ENCODE measurements at places on chromosomes 2 and 18.

GRCh38 chr2:215358312-215358845 lies 46.5 kb downstream of the ATIC start:
- no peak for DNase-seq

DNA sequence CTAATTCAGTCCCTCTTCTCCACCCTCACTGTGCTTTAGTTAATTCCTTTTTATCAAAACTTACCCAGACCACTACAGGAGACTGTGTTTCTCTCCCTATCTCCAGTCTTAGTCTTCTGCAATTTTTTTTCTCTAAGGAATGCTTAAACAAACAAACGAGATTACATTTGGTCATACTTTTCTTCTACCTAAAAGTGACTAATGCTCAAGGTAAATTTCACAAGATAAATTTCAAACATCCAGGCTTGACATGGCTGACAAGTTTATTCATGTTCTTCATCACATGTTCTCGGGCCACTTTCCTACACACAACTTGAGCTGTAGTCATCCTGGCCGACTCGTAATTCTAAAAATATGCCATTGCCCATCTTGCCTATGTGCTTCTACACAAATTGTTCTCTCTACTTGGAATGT lies 23.2 kb upstream of the ACSL3 start:
- no peak for DNase-seq

- peak; percentile 89 for DNase-seq
These were observed 267.9 kb upstream of the TNP1 start for GRCh38 chr2:217127744-217128143.

DNA sequence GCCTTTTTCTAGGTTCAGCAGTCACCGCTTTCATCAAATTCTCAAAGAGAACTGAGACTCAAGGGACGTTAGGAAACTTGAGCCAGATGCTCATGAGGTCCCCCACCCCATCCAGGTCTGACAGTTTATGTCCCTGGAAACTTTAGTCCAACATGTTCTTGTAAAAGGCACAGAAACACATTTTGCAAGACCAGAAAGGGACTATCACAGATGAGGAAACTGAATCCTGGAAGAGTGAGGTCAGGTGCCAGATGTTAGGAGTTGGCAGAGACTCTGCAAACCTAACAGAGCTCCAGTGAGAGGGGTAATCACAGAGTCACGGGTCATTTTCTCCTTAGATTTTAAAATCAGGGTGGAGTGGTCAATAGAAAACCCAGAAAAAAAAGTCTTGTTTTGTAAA lies 76.6 kb downstream of the RDH14 start:
- no peak for DNase-seq

GRCh38 chr2:189372688-189373257 lies 68.5 kb upstream of the WDR75 start:
- no peak for DNase-seq

DNA sequence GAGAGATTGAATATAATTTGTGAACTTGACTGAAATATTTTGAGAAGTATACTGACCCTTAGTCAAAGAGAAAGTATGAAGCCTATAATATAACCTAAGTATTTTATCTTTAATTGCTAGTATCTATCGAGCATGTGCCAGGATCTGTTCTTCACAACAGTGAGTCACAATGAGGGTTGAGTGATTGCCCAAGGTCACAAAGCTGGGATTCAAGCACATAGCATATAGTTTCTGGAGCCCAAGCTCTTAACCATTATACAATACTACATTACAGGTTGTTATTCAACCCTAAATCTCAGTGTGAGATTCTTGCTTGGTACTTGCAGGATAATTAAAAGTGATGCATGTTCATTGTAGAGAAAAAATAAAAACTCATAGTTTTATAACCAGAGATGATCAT lies 97.2 kb downstream of the RAB3GAP1 start:
- no peak for DNase-seq

GRCh38 chr2:111905990-111906735 lies 7.8 kb downstream of the MERTK start:
- DNase-seq: no peak

DNA sequence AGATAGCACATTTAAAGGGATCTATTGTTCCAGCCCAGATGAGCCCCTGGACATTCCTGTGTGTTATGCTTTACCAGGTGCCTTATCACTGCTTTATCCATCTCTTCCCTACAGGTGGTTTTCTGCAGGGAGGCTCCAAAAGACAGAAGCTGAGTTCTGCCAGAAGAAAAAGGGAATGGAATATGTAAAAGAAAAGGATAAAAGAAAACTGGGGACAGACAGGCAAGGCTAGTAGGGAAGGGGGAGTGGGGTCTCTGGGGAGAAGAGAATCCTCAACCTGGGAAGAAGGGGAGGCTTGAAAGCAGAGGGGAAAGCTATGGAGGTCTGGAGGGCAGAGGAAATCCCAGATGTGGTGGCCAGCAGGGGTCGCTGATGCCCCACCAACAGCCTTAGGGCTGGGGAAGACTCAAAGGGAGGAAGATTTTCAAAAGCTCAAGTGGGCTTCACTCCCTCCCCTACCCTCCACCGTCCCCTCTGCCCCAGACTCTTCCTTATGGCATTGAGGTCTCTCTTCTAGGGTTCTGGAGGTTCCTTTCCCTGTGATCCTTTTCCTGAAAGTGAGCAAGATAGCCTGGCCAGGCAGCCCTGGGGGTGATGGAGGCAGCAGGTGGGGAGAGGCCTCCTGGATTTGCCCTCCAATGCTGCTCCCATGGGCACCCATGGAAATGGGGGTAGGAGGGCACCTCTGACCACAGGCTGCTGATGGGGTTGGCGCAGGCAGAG lies 178.1 kb upstream of the PKDCC start:
- no peak for DNase-seq

DNA sequence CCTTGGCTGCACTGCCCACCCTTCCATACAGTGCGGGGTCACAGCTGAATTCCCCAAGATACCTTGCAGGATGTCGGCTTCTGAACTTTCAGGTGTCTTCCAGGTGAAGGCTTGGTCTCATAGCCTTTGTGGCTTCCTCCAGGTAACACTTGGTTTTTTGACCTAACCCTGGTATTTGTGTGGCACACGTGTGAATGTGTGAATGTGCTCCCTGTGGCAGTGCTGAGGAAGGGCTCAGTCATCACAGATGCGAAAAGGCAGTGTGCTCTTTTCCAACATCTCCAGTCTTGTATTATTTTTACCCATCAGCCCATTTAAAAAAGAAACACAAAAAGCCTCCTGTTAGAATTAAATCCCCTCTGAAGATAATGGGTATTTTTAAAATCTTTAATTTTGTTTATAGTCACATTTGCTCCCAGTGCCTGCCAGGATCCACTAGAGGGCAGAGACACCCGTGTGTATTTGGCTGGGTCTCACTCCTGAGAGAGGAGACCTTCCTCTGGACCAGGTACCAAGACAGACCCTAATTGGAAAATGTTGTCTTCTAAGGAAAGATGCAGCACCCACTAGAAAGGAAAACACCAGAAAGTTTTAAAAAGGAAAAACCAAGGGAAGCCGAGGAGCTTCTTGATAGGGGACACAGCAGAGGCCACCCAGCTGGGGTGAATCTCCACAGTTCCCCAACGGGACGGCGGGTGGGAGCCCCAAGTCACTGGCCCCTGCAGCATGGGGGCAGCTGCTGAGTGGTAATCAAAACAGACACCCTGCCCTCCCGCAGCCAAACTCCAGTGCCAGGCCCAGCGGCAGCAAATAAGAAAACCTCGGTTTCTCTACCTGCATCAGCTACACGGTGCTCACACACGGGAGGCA lies 27.7 kb downstream of the FAM110C start:
- DNase-seq: no peak

GRCh38 chr2:177598326-177599138 lies 206.0 kb downstream of the AGPS start:
- DNase-seq: no peak

DNA sequence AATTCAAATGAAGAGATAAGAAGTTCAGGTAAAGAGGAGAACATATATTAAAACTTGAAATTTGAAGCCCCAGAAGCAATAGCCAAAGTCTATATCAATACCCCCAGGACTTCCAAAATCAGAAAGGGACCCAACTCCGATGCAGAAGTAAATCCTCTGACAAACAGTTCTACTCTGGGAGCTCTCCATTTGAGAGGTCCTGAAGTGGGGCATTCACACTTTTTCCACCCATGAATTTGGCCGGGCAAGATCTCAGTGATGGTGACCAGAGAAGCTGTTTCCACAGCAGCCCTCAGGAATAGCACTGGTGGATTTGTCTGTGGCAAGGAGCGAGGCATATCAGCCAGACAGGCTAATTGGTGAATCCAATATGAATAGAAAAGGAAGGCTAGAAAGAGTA lies 313.6 kb upstream of the MC4R start:
- no peak for DNase-seq

DNA sequence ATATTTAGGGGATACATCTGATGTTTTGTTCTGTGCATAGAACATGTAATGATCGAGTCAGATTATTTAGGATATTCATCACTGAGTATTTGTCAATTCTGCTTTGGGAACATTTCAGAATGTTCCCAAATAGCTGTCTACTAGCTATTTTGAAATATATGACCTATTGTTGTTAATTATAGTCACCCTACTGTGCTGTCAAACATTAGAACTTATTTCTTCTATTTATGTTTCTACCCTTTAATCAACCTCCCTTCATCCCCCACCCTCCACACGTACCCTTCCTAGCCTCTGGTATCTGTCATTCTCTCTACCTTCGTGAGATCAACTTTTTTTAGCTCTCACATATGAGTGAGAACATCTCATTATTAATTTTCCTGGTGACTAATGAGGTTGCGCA lies 40.9 kb downstream of the ANKRD12 start:
- DNase-seq: no peak

- no peak for DNase-seq
These were observed 230.3 kb upstream of the SLC14A2 start for GRCh38 chr18:45384962-45385315.

DNA sequence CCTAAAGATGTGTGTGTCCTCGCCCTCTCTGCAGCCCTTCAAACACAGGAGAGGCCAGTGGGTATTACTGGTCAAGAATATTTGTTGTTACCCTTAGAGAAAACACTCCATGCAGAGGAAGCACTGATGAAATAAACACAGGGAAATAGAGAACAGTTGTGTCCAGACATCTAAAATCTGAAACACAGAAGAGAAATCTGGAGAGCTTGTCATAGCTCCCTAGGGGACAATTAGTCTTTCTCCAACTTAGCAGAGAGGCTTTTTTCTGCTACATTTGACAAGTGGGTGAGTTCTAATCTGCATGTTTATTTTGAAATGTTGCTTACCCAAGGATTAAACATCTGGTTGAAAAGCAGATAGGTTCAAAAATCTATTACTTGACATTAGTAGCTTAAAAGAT lies 190.1 kb downstream of the CTNNA2 start:
- no peak for DNase-seq

GRCh38 chr2:11797846-11798245 lies 51.4 kb downstream of the LPIN1 start:
- DNase-seq: no peak

GRCh38 chr18:6961331-6961730 lies 156.3 kb downstream of the LAMA1 start:
- no peak for DNase-seq

DNA sequence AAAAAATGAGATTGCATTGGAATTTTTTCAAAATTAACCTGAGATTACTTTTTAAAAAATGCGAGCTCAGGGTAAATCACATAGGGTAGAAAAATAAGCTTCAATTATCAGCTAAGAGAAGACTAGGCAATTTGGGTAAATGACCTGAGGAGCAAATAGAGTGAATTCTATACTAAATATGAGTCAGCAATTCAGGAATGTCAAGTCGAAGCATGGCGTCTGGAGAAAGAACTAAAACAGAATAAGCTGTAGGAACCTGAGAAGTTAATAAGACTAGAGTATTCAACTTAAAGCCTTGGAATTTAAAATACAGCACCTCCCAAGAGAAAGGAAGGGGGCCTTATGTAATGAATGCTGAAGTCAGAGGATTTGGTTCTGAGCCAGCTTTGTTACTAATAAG lies 487.0 kb downstream of the SUCLG1 start:
- no peak for DNase-seq

DNA sequence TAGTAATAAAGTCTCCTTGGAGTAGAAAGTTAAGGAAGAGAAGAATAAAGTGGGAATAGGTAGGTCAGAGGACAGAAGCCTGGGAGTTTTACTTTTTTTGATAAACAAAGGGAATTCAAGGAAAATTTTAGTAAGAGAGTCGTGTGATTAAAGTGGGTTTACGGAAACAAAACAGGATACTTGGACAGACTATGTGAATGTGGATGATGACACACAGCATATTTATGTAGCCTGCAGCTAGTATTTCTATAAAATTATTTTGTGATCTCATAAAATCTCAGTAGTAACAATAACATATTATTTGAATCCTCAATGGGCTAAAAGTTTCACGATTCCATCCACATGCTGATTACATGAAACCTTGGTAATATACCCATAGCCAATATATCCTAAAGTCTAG lies 450.7 kb upstream of the PIK3C3 start:
- no peak for DNase-seq

- peak; percentile 67 for DNase-seq
These were observed 812 bp upstream of the KCNG3 start for GRCh38 chr2:42494355-42495233.

- DNase-seq: no peak
These were observed 6.4 kb upstream of the BOK start for GRCh38 chr2:241551998-241552737.

GRCh38 chr2:240460781-240461431 lies 25.4 kb downstream of the GPC1 start:
- no peak for DNase-seq
